ENCODE measurements at places on chromosomes 5 and 9.

GRCh38 chr5:132483661-132484390, 6.7 kb downstream of the IRF1 start:
- no peak for DNase-seq

DNA sequence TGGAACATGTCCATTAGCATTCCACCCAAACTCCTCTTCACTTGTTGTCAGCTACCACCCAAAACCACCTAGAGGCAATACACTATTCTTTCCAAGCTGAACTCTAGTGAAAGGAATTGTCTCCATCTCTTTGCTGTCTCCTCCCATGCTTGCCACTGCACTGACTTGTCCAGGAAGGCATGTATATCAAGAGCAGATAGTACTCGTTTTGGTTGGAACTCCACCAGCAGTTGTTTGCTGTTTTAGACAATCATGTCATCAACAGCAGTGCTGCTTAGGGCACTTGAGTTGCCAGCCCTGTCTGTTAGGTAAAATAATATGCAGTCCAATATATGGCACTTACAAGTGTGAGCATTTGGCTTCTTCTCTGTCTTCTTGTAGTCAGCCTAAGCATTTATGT, 80.0 kb upstream of the SAP30L start:
- DNase-seq, result no peak

GRCh38 chr5:145236127-145236526, 599.0 kb downstream of the PRELID2 start:
- no peak for DNase-seq

DNA sequence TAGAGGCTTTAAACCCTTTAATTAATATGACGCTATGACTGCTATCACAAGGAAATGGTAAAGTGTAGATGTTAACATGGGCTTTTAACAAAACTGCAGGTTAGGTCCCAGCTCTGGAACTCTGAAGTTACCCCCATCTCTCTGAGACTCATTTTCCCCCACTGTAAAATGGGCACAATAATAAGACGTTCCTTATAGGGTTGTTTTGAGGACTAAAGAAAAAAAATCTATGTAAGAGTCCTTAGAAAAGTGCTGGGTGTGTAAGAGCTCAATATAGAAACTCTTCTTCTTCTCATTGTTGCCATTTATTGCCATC, 45.8 kb upstream of the STK32A start:
- no peak for DNase-seq

GRCh38 chr5:6774721-6775204, 61.5 kb downstream of the TENT4A start:
- DNase-seq, result no peak

DNA sequence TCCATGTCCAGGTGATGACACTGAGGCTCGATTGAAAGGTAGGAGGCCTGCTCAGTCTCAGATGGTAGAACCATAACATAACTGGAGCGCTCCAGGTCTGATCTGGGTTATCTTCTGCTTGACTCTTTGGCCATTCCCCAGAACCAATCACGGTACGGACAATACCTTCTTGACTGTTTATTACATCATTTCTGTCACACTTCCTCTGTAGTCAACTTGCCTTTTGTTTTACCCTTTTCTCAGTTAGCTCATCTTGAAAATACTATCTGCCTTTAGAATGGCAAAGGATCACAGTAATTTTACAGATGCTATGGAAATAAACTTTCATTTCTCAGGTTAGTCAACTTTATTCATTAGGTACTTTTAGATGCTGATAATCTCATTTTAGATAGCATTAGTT, 22.4 kb downstream of the GLRA1 start:
- no peak for DNase-seq

- no peak for DNase-seq
These were observed 71.3 kb downstream of the TMC1 start for GRCh38 chr9:72592502-72593403.

GRCh38 chr9:37908698-37909186, 4.8 kb upstream of the SLC25A51 start:
- DNase-seq, result peak; percentile 34

- DNase-seq, result no peak
These were observed 108.9 kb downstream of the F2RL2 start for GRCh38 chr5:76514292-76514691.

DNA sequence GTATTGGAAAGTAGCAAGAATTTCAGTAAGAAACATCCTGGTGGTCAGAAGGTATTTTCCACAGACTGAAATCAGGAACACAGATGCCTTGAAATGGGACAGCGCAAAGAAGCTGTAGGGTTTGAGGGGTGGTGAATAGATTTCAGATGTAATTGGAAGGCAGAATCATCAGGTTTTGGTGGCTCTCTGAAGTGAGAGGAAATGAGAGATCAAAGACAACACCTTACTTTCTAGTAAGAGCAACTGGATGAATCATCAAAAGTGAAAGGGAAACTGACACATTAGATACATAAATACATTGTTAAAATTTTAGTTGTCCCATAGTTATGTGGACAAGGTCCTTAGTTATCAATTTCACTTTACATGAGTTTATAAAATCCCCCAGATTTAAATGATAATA, 188.2 kb upstream of the SLC27A6 start:
- no peak for DNase-seq

Measured in GM04504 (cell line).